ENCODE measurements at places on chromosomes 4 and X. TPM values are rescaled to one million over a fixed set of nuclear protein-coding genes. Genes with fewer than 3 reads are reported as not detected.

- no peak for DNase-seq
These were observed 132.2 kb downstream of the BMPR1B start for GRCh38 chr4:94889946-94890345.

DNA sequence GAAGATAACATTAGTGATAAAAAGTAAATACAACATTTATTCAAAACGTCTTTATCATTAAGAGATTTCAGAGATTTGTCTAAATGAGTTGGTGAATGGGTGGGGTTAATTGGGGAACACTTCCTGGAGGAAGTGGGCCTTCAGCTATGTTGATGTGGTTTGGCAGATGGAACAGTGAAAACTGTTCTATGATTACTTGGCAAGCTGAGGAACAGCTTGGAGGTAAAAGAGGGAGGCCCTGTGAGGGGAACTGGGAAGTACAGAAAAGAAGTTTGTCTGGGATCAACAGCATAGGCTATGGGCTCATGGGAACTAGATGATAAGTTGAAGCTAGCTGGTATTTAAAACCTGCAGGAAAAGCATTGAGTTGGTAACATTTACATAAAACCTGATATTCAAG is 26.0 kb downstream of the OCRL start:
- DNase-seq = no peak

DNA sequence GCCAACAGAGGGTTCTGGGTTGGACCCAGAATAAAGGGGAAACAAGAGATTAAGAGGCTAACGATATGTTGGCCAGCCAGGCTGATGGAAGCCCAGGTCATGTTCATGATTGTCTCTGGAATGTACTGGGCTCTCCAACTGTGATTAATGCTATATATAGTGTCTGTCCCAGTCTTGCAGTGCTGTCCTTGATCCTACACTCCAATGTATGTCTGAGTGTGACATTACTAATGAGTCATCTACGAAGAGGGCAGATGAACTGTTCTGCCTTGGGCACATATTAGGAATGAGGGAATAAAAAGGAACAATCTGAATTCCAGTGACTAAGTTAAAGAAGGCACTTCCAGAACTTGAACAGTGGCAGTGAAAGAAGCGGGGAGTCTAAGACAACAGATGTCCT is 142.1 kb downstream of the PDGFRA start:
- DNase-seq = no peak

Gene MOB1B
- total RNA-seq = 30.4 TPM

Gene PLP1
- not detected for total RNA-seq
